Upper lobe of left lung (tissue), 6 donors: ENCODE measurements at places on chromosomes 3 and 15. TPM values are rescaled to one million over a fixed set of nuclear protein-coding genes. Genes with fewer than 3 reads are reported as not detected.

- DNase-seq = no peak
These were observed 41.0 kb downstream of the CRYGS start for GRCh38 chr3:186502966-186503712.

DNA sequence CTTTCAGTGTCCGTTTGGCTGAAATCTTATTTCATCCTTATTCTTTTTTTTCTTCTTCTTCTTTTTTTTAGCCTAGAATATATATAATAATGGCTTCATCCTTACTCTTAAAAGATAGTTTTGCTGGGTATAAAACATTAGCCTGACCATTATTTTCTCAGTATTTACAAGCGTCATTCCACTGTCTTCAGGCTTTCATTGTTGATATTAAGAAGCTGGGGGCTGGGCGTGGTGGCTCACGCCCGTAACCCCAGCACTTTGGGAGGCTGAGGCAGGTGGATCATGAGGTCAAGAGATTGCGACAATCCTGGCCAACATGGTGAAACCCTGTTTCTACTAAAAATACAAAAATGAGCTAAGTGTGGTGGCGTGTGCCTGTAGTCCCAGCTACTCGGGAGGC is 10.6 kb downstream of the ZNF710 start:
- no peak for DNase-seq

GRCh38 chr3:156763931-156764720 is 62.0 kb upstream of the LEKR1 start:
- no peak for DNase-seq

DNA sequence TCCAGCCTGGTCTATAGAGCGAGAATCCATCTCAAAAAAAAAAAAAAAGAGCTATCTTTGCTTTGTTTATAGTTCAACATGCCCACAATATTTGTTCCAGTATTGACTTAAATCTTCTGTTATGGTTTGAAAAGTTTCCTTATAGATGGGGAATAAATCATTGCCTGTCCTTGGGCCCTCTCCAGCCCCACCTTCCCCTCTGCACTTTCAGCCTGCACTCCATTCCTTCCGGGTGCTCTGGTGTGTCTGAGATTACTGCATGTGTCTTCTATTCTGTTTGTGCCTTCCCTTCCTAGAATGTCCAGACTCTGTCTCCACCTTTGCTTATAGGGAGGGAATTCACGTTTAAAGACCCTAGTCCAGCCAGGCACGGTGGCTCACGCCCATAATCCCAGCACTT is 25.2 kb upstream of the GPX1 start:
- no peak for DNase-seq

- no peak for DNase-seq
These were observed 80.1 kb downstream of the AQR start for GRCh38 chr15:34889476-34889875.

DNA sequence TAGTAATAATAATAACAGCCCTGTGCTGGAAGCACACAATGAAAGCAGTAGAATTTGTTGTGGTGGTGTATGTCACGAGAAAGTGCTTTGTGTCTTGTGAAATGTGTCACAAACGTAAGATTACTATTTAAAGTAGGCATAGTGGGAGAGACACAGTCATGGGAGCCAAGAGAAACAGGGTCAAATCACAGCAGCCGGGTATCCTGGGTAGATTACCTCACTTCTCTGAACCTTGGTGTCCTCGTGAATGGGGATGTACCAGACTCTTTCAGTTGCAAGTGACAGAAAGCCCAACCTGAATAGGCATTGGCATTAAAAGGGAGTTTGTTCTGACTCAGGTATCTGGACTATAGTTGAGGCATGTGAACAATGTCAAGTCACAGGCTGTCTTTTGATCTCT is 29.1 kb upstream of the SRGAP3 start:
- no peak for DNase-seq

- peak; percentile 85 for DNase-seq
These were observed 266.1 kb downstream of the CGGBP1 start for GRCh38 chr3:87792534-87793336.

- no peak for DNase-seq
These were observed 23.9 kb upstream of the ACAD9 start for GRCh38 chr3:128855569-128855968.

COL6A5 gene
- 4.6 TPM for total RNA-seq

LRTM1 gene
- not detected for total RNA-seq

GOLGA6L10 gene
- 2.3 TPM for total RNA-seq

RBP2 gene
- total RNA-seq = 1.3 TPM

UCN2 gene
- total RNA-seq = not detected
